ENCODE measurements at places on chromosomes 4 and X. TPM values are rescaled to one million over a fixed set of nuclear protein-coding genes. Genes with fewer than 3 reads are reported as not detected.
A peak's percentile ranks its signal among the peaks of the same experiment; 100 is the strongest.

- H3K27ac ChIP-seq = no peak overlapping the region
- no peaks in the 10 kb centered on the region for H3K27me3 ChIP-seq
- H3K4me1 ChIP-seq = no peaks in the 10 kb centered on the region
- H3K36me3 ChIP-seq = no peaks in the 10 kb centered on the region
- DNase-seq = no peak
Observed at GRCh38 chr4:80407246-80407645, 71.7 kb downstream of the CFAP299 start.

Gene FAM50A
- total RNA-seq = 17.9 TPM

Gene CPLX1
- 15.4 TPM for total RNA-seq

- no peak overlapping the region for H3K4me3 ChIP-seq
- no peaks in the 10 kb centered on the region for H3K27me3 ChIP-seq
- no peaks in the 10 kb centered on the region for H3K4me1 ChIP-seq
- no peak overlapping the region for H3K27ac ChIP-seq
Observed at GRCh38 chr4:53997898-53998297, 66.5 kb downstream of the CHIC2 start.

- peaks cover 3% of the 10 kb centered on the region for H3K4me1 ChIP-seq
- no peak overlapping the region for H3K4me3 ChIP-seq
- no peak for DNase-seq
Observed at GRCh38 chr4:151233600-151233999, 43.4 kb upstream of the PRSS48 start.

DNA sequence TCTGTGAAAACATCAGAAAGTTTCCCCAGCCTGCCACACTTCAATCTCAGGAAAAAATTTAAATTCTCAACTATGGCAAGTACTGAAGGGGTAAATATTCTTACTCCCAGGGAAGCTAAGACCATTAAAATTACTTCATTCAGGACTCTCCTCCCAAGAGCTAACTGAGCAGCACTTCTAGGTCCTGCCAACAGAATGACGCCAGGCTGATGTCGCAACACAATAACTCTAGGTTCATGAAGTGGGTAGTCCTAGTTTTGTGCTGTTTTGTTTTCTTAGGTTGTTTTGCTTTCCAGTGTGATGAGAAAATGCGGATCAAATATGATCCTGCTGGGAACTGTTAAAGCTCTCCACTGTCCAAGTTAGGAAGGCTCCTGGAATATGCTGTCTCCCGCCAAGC, 180.0 kb downstream of the NKX6-1 start:
- H3K36me3 ChIP-seq = no peaks in the 10 kb centered on the region
- no peak overlapping the region for H3K4me3 ChIP-seq
- no peaks in the 10 kb centered on the region for H3K4me1 ChIP-seq

GRCh38 chr4:83372931-83373330, 38.3 kb upstream of the HPSE start:
- no peaks in the 10 kb centered on the region for H3K4me1 ChIP-seq
- H3K36me3 ChIP-seq = no peaks in the 10 kb centered on the region
- DNase-seq = no peak

DNA sequence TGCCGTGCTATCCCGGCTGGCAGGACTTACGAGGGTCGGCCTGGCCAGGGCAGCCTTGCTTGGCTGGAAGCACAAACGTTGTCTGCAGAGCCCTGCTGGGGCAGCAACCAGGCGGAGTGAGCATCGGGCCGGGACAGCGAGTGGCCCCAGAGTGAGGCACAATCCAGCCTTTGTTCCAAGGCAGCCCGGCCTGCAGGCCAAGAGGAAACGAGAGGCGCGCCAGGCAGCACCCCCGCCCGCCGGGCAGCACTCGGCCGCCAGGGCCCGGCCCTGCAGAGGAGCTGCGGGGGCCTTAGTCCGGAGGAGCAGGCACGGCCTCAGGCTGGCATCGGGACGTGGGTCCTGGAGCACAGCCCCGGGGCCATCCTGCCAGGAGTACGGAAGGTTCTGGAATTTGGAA, 24.1 kb downstream of the FGFRL1 start:
- peak; percentile 61 for DNase-seq
- peak overlapping the region; percentile 73 for H3K27ac ChIP-seq
- no peaks in the 10 kb centered on the region for H3K27me3 ChIP-seq
- no peak overlapping the region for H3K4me3 ChIP-seq
- no peaks in the 10 kb centered on the region for H3K36me3 ChIP-seq

Gene KDR
- total RNA-seq = 217 TPM

- DNase-seq = peak; percentile 5
- H3K4me3 ChIP-seq = no peak overlapping the region
- H3K27ac ChIP-seq = no peak overlapping the region
- no peaks in the 10 kb centered on the region for H3K27me3 ChIP-seq
- H3K36me3 ChIP-seq = no peaks in the 10 kb centered on the region
Observed at GRCh38 chr4:84146300-84146959, 352.7 kb downstream of the NKX6-1 start.

DNA sequence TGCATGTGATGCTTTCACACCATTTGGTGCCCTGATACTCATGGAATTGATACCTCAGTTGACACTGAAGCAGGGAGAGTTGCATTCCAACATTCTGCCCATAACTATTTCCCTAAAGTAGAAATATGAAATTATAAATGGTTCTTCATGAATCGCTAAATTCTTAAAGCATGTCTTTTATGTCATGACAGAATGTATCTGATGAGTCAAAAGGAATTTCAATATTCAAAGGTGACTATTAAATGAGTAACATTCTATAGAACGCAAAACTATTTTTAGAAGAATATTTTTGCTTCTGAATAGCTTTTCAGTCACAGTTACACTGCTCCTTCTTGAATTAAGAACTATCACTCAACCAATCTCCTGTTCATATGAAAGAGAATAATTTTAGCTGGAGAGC, 152.8 kb downstream of the ADGRA3 start:
- H3K4me3 ChIP-seq = no peak overlapping the region
- H3K27me3 ChIP-seq = no peaks in the 10 kb centered on the region
- DNase-seq = no peak
- H3K4me1 ChIP-seq = no peaks in the 10 kb centered on the region
- H3K36me3 ChIP-seq = no peaks in the 10 kb centered on the region
- H3K27ac ChIP-seq = no peak overlapping the region
